ENCODE measurements at places on chromosomes 2 and 18.

GRCh38 chr2:219293736-219294231 lies 14.6 kb downstream of the DNAJB2 start:
- DNase-seq = no peak

- no peak for DNase-seq
These were observed 228.5 kb downstream of the GLI2 start for GRCh38 chr2:120963997-120964705.

DNA sequence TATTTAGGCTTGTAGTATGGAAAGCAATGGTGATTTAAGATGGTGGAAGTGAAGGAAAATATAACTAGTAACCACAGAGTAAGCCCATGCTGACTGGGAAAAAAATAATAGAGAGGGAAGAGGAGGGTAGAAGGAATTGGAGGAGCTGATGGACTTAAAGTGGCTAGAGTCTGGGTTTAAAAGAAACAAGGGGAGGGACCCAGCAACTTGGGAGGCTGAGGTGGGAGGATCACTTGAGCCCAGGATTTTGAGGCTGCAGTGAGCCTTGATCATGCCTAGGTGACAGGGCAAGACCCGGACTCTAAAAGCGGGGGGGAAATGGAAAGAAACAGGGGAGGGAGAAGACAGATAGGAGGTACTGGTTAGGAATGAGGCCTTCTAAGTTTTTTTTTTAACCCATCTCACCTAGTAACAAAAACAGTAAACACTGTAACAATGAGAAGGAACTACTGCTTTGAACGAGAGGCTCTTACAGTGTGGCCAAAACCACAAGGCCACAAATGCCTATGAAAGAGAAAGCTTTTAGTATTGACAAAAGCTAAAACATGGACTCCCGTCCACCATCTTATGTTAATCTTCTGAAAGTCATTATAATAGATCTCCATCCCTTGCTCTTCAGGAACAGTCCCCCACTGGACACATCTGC lies 26.6 kb downstream of the METTL8 start:
- DNase-seq = no peak

GRCh38 chr2:188291142-188291616 lies 495 bp upstream of the GULP1 start:
- no peak for DNase-seq

DNA sequence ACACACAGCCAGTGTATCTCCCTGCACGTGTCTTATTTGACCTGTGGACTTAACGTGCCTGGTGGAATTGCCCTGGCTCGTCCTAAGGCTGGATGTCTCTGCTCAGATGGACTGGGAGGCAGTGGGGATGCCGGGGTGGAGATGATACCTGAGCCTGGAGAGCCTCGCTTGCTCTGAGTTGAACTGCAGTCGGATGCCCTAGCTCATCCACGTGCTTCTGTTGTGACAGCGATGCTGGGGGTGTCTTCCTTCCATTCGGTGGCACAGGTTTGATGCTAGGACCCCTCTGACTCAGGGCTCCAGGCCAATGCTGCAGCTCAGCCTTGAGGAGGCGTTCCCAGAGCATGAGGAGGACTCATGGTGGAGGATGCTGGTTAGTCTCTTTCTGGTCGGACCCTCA lies 117.6 kb downstream of the SH3RF3 start:
- no peak for DNase-seq

GRCh38 chr2:203341741-203342310 lies 13.6 kb downstream of the ABI2 start:
- DNase-seq = no peak

GRCh38 chr2:11074246-11074820 lies 80.9 kb upstream of the SLC66A3 start:
- DNase-seq = no peak

GRCh38 chr2:68365087-68365486 lies at the start of gene PLEK:
TSS of gene PLEK (plus strand) at chr2:68365282. CDS start at chr2:68365352, 70 bp downstream.
- no peak for DNase-seq

GRCh38 chr2:240129731-240130392 lies 6.2 kb downstream of the COPS9 start:
- DNase-seq = no peak

DNA sequence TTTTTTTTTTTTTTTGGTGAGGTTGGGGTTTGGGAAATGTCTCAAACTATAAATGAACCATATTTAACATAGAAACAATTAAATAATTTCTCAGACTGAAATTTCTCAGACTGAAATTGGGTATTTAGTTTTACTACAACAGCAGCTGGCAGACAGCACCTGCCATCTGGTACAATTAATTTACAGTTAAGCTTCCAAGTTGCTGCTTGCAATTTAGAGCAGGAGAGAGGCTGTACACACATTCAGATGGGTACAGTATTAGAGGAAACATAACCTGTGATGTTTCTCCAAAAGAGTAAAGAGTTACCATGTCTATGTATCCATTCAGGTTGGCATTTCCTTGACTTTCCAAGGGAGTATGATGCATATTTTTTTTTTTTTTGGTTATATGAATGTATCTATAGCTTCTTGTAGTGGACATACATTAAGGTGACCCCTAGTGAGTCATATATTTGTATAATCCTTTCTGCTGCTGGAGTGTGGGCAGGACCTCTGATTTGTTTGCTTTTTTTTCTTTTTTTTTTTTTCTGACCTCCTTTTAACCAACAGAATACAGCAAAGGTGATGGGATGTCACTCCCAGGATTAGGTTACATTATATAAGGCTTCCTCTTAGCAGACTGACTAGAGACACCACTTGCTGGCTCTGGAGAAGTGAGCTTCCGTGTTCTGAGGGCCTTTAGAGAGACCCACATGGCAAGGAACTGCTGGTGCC lies 201.7 kb downstream of the PTH2R start:
- no peak for DNase-seq

DNA sequence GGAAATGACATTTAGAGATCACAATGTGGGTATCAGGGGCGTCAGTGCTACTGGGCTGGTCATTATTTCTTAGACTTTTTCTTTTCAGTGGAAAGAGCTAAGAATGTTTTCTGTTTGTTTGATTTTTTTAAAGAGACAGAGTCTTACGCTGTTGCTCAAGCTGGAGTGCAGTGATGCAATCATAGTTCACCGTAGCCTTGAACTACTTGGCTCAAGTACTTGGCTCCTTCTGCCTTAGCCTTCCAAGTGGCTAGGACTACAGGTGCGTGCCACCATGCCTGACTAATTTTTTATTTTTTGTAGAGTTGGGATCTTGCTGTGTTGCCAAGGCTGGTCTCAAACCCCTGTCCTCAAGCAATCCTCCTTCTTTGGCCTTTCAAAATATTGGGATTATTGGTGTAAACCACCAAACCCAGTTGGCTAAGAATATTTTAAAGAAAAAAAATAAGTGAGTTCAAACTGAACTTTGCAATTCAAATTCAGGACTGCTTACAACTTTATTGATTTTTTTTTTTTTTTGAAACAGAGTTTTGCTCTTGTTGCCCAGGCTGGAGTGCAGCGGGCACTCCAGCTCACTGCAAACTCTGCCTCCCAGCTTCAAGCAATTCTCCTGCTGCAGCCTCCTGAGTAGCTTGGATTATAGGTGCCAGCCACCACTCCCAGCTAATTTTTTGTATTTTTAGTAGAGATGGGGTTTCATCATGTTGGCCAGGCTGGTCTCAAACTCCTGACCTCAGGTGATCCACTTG lies 154.2 kb downstream of the MIB1 start:
- no peak for DNase-seq

GRCh38 chr18:26928670-26929313 lies 63.3 kb upstream of the AQP4 start:
- DNase-seq = no peak

DNA sequence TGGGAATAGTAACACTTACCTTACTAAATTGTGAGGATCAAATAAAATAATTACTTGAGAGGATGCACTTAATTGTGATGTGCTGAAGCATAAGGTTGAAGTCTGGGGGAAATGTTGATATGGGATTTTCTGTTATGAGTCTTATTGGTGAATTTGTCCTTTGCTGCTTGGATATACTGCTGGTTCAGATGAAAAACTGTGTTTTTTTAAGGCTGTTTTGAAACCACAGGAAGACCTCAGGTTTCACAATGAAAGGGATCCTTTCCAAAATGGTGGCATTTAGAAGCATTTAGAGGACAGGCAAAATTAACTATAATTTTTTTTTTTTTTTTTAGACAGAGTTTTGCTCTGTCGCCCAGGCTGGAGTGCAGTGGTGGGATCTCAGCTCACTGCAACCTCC lies 34.9 kb downstream of the SPATS2L start:
- DNase-seq = no peak
